ENCODE measurements at places on chromosomes 1 and 21.

DNA sequence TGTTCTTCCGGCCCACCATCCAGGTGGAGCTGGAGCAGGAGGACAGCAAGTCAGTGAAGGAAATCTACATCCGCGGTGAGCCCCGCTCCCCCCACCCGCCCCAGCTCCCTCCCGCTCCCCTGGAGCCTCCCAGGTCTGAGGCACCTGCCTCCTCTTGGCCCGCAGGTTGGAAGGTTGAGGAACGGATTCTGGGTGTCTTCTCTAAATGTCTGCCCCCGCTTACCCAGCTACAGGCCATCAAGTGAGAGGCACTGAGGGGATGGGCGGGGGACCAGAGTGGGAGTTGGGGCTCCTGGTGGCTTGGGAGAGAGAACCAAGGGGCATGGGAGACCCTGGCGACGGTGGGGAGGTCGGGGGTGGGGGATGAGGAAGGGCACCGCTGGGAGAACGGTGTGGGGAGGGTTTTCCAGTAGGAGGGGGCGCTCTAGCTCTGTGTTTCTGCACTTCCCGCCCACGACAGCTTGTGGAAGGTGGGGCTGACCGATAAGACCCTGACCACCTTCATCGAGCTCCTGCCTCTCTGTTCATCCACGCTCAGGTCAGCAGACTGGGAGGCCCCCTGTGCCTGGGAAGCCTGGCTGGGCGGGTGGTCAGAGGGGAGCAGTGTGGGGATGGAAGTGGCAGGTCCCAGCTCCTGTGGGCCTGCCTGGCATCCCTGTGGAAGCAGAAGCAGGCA, 4.2 kb downstream of the LRRC71 start:
- peaks cover 50% of the 10 kb centered on the region for H3K27me3 ChIP-seq
- H3K4me3 ChIP-seq = no peak overlapping the region
- no peak for DNase-seq
- H3K27ac ChIP-seq = no peak overlapping the region
- H3K4me1 ChIP-seq = peaks cover 9% of the 10 kb centered on the region
- peaks cover 10% of the 10 kb centered on the region for H3K36me3 ChIP-seq

GRCh38 chr1:51955797-51956527, 34.5 kb downstream of the RAB3B start:
- H3K4me1 ChIP-seq = peaks cover 32% of the 10 kb centered on the region
- peaks cover 2% of the 10 kb centered on the region for H3K27me3 ChIP-seq
- DNase-seq = no peak
- H3K27ac ChIP-seq = no peak overlapping the region
- H3K36me3 ChIP-seq = no peaks in the 10 kb centered on the region

DNA sequence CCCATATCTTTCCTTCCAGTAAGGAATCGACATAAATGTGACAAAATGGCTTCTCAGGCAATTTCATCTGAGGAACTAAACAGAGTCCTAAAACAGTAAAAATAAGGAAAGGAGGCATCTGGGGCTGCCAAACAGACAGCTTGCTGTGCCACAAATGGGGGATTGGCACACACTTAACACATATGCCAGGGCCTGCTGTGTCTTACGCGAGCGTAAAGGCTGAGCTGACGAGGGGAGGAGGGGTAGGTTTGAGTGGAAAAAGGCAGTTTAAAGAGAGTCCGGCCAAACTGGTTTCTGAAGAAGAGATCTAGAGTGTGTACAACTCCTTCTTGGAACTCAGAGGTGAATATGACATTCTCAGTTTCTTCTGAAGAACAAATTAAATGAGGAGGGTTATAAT, 244.1 kb upstream of the MAP1LC3C start:
- H3K4me1 ChIP-seq = no peaks in the 10 kb centered on the region
- no peak overlapping the region for H3K27ac ChIP-seq
- no peak for DNase-seq
- no peaks in the 10 kb centered on the region for H3K36me3 ChIP-seq

GRCh38 chr21:17712887-17713286, 100.2 kb upstream of the BTG3 start:
- peaks cover 4% of the 10 kb centered on the region for H3K27me3 ChIP-seq
- H3K27ac ChIP-seq = no peak overlapping the region
- H3K4me1 ChIP-seq = no peaks in the 10 kb centered on the region
- DNase-seq = no peak
- no peak overlapping the region for H3K4me3 ChIP-seq

All from glutamatergic neuron (in vitro differentiated cells).